IPS-NIHi11 (cell line): ENCODE measurements at places on chromosomes 4 and X.
A peak's percentile ranks its signal among the peaks of the same experiment; 100 is the strongest.

DNA sequence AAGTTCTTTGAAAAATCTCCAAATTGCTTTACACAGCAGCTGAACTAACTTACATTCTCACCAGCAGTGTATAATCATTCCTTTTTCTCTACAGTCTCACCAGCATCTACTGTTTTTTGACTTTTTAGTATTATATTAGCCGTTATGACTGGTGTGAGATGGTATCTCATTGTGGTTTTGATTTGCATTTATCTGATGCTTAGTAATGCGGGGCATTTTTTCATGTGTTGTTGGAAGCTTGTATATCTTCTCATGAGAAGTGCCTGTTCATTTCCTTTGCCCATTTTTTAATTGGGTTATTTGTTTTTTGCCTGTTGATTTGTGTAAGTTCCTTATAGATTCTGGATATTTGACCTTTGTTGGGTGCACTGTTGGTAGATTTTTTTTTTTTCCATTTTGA, 931.7 kb downstream of the CENPC start:
- no peak for DNase-seq

- peak; percentile 68 for DNase-seq
Observed at GRCh38 chr4:72505314-72505744, 63.7 kb downstream of the ADAMTS3 start.

DNA sequence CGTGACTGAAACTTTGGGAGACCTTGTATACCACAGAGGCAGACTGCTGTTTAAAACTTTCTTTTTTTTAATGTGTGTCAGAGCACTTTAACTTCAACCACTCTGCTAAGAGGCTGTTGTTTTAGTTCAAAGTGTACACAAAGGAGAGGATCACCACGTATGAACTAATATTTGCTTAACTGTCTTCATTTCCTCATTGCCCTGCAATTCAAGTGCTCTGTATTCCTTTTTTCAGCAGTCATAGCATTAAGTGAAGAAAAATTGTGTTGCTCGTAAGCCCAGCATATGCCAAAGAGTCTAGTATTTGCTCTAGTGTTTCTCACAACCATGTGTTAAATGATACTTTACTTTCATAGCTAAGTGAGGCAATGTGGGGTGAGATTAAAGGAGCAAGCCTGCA, 63.0 kb upstream of the HHIP start:
- DNase-seq, result no peak

GRCh38 chrX:129957241-129958082, 25.0 kb upstream of the BCORL1 start:
- peak; percentile 75 for DNase-seq

GRCh38 chr4:3388471-3389232, 53.1 kb upstream of the HGFAC start:
- peak; percentile 57 for DNase-seq

- no peak for DNase-seq
Observed at GRCh38 chrX:108033890-108034289, 11.0 kb upstream of the VSIG1 start.

DNA sequence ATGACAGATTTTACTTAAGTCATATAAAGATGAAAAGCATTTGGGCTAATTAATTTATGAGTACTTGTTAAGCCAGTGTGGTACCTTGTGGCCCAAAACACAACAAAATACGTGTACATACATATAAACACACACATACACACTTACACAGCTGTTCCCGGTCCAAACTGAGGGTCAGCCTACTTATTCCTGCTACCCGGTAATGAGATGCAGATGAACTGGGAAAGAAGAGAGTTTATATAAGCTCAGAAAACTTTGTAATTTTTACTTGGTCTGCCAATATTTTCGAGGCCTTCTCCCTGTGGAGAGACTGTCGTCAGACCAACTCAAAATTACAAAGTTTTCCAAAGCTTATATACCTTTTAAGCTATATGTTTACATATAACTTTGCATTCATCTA, 25.8 kb upstream of the PBDC1 start:
- DNase-seq, result no peak

DNA sequence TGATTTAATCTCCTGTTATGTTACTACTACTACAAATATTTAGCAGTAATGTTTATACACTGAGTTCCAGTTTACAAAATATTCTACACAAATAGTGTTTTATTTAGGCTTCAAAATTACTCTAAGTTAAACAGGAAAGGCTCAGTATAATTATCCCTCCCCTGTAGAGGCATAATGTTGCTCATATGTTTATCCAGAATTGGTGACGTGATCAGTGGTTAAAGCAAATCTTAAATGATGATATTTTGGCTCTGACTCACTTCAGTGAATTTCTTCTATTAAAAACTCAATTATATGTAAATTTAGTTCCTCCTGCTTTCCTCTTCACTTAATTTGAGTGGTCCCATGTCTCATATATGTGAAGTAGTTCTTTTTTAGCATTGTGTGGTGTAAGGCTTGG, 438.5 kb downstream of the ADGRL3 start:
- no peak for DNase-seq

DNA sequence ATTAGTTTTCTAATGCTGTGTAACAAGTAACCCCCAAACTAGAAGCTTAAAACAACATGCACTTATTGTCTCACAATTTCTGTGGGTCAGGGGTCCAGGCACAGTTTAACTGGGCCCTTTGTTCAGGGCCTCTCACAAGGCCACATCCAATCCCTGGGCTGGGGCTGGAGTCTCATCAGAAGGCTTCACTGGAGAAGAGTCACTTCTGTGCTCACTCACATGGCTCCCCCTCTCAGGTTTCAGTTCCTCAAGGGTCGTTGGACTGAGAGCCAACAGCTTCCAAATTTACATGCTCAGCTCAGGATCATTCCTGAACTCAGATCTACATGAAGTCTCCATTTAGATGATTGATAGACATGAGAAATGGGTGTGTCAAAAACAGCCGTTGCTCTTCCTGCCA, 77.1 kb downstream of the EVC start:
- DNase-seq, result no peak

- DNase-seq, result no peak
Observed at GRCh38 chrX:117400005-117400404, 716.6 kb downstream of the KLHL13 start.

DNA sequence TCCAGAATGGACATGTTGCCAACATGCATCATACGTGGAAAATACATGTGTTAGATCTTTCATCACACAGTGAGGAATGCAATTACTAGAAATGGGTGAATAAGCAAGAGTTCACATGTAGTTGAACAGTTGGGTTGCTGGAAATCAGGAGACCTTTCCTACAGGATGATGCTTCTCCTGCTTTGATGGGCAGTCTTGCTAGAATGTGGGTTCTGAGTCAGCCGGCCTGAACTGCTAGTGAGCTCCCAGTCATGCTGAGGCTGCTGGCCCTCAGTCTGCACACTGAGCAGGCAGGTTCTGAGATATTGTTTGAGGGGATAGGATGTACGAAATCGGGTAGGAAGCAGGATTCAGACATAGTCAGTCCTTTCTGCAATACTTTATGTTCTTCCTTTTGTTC, 20.2 kb downstream of the MSL3 start:
- no peak for DNase-seq

- peak; percentile 44 for DNase-seq
Observed at GRCh38 chr4:94621491-94622080, 136.2 kb upstream of the BMPR1B start.
